ENCODE measurements at places on chromosomes 6 and 20.

- no peak for DNase-seq
Observed at GRCh38 chr6:46026307-46026706, 10.6 kb upstream of the CLIC5 start.

- DNase-seq, result no peak
Observed at GRCh38 chr6:4660377-4661321, 115.6 kb upstream of the CDYL start.

DNA sequence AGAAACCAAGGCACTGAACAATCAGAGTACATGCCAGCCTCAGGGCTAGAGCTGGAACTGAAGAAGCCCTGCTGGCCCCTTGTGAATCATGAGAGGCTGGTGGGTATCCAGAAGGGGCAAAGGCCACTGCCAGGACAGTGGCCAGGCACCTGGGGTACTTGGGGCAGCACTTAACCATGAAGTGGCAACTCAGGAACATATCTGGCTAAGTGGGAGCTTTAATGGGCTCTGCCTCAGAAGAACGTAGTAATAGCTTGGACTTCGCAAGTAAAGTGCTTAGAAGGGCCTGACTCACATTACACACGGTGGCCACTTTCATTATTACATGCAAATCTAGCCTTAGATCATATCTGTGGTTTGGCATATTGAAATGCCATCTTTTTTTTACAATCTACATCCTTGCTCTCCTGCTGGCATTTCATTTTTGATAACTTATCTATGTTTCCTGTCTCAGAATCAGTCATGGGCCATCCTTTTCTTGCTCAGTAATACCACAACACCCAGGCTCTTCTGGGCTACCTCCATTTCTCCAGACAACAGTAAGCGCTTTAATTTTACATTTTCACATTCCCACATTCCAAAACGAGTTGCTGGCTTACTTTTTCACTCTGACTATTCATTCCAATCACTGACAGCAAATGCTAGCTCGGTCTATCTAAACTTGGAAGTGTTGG lies 21.6 kb downstream of the NAPB start:
- no peak for DNase-seq

DNA sequence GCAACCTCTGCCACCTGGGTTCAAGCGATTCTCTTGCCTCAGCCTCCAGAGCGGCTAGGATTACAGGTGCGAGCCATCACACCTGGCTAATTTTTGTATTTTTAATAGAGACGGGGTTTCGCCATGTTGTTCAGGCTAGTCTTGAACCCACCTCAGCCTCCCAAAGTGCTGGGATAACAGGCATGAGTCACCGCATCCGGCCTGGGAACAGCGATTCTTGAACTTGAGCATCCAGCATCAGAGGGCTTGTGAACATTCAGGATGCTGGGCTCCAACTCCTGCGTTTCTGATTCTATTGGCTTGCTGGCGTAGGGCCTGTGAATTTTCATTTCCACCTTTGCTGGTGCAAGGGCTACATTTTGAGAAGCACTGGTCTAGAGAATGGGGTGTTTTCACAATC lies 24.5 kb upstream of the PIM1 start:
- no peak for DNase-seq

GRCh38 chr20:25389401-25389857 lies 1.2 kb downstream of the ABHD12 start:
- DNase-seq, result no peak

- DNase-seq, result no peak
Observed at GRCh38 chr20:48789185-48789668, 38.6 kb downstream of the PREX1 start.

- peak; percentile 15 for DNase-seq
Observed at GRCh38 chr20:11646359-11646758, 271.3 kb upstream of the BTBD3 start.

GRCh38 chr6:155420492-155420891 lies 35.1 kb downstream of the NOX3 start:
- DNase-seq, result no peak

GRCh38 chr20:63553933-63554290 lies at the start of gene FNDC11:
FNDC11 (plus strand) TSS chr20:63554159; CDS start chr20:63555664, 1,505 bp downstream.
- DNase-seq, result peak; percentile 75
